Mammary epithelial cell (primary cell): ENCODE measurements at places on chromosomes 4 and X. TPM values are rescaled to one million over a fixed set of nuclear protein-coding genes. Genes with fewer than 3 reads are reported as not detected.

DNA sequence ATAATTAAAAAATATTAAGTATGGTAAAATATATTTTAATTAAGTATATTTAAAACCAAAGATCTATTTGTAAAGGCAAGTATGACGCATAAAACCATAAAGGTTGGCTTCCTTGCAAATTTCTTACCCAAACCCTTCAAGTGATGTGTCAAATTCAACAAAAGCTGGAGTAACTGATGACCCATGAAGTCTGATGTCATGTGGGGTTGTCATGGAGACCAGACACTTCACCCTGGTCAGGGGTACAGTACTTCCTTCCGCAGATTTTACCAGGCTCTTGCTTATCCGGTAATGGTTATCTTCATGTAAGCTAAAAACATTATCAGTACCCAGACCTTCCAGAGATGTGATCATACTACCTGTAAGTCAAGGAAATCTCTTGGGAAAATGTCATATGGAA, 170.1 kb downstream of the WDFY3 start:
- no peak for DNase-seq

- no peak for DNase-seq
Observed at GRCh38 chr4:106032851-106033286, 137.6 kb downstream of the NPNT start.

DNA sequence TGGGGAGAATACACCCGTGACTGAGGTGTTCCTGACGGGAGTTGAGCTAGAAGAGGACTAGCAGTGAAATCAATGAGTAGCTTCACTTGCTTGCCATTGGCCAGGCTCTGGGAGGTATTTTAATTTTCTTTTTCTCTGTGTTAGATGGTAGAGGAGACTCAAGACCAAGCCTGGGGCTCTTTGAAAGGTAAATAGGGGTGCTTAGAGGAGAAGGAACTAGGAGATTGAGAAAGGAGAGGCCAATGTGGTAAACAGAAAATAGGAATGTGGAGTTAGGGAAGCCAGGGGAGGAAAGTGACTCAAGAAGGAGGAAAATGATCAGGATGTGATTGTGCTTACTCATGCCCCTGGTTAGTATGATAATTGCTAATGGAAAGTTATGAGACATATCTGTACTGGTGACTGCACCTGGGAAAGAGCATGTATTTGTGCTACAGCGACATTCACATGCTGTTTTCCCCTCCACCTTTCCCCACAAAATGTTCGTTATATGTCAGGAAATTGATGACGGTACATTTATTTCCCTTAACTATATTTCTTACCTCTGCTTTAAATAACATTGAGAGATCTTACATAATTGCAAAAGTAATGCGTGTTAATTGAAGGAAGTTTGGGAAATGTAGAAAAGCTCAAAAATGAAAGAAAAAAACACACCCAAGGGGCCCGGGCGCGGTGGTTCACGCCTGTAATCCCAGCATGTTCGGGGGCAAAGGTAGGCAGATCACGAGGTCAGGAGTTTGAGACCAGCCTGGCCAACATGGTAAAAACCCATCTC, 16.9 kb upstream of the LRBA start:
- peak; percentile 73 for DNase-seq

DNA sequence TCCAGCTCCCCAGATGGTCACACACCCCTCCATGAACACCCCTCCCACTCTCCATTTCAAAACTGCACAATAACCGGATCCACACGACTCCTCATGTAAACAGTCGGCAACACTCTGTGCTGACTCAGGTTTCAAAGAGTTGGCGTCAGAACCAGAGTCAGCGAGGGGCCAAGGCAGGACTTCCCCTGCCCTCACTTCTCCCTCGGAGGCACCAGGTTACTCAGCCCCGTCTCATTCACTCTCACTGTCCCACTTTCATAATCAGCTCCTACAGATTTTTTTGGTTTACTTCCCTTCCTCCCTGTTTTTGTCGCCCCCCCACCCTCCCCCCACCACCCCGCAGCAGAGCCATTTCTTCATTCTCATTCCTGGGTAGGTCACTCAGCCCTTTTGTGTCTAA, 2.7 kb upstream of the TIMP1 start:
- no peak for DNase-seq

DNA sequence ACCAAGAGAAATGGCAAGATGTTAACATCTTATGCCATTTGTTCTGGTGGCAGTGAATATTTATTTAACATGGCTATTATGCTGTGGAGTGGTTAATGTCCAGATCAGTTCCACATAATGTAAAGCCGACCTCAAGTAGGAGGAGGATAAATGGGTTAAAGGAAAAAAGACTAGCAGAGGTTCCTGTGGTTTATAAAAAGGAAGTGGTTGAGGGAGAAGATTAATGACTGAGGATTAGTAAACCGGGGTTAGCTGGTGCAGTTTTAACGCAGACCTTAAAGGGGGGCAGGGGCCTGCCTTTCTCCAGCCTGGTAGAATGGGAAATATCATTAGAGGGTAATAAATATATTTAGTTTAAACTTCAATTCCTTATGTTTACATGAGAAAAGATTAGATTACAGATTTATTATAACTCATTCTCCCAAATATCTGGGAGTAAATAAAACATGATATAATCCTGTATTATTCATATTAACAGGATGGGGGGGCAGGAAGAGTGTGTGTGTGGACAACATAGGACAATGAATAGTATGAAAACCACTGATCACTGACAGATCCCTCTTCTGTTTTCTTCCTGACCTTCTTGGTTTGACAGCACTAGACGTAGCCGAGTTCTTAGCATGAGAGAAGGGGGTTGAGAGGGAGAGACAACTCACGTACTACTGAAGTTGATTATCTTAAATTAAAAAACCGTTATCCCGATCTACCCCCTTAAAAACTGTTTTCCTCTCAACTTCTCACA, 124.1 kb upstream of the LIMCH1 start:
- DNase-seq, result peak; percentile 6

Gene PCSK1N
- 3.3 TPM for polyA plus RNA-seq

Gene FRAS1
- 5.2 TPM for polyA plus RNA-seq

Gene PRR32
- not detected for polyA plus RNA-seq

Gene CXCL8
- 5.3 TPM for polyA plus RNA-seq

DNA sequence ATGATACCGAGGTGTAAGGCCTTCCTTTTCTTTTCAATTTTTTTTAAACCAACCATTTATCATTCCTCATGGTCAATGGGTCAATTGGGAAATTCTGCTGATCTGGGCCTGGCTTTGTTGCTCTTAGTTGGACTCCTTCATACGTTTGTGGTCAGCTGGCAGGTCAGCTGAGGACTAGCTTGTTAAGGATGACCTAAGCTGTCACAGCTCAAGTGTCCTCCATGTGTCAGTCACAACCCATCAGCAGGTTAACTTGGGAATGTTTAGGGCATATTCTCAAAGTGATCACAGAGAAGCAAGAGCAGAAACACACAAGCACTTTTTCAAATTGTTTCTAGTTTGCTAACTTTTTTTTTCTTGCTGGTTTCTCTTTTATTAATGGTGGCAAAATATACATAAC, 117.4 kb upstream of the MAB21L2 start:
- DNase-seq, result no peak

- no peak for DNase-seq
Observed at GRCh38 chr4:56272003-56272402, 115.3 kb downstream of the AASDH start.

DNA sequence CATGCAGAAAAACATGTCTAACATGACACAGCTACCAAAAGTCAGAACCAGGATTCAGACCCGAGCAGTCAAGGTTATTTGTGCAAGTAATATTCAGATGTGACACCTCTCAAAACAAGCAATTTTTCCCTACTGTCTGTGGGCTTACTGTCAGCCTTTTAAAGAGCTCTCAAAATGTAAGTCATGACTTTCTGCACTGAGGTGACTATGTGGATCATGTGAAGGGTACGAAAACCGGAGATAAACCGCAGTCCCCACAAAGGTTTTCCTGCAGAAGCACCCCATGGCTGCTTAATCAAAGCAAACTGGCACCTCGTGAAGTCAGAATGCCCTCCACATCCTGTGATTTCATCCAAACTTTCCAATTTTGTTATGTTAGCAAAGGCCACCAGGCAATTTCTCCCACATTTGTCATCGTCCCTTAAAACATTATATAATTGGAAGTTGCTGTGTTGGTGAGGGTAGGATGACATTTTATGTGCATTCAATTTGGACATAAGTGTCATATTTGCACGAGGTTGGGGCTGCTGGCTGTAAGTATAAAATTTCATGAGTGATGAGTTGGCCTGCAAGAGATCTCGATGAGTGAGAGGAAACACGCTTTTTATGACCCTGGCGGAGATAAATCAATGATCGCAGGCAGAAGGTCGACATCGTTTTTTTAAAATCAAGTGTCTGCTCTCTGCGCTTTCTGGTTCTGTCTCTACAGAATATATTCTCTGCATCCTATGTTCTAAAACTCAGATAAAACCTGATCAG, 161.2 kb downstream of the STK32B start:
- no peak for DNase-seq

Gene GRPEL1
- 60.2 TPM for polyA plus RNA-seq

DNA sequence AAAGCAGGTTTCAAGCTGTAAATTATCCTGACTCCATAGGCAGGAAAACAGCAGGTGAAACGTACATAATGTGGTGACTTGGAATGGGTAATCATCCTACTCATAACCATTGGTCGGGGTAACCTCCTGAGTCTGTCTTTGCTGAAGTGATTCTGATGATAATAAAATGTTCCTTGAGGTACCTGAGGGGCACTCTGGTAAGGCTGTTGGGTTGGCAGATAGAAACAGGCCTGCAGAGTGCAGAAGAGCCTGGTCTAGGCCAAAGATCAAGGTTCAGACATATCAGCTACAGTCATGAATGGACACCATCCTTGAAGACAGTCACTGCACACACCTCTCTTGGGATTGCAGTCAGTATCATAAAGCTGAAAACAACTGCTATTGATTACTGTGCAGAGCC, 174.7 kb upstream of the RPL34 start:
- DNase-seq, result no peak

Gene SLC6A14
- polyA plus RNA-seq, result 0.08 TPM

GRCh38 chr4:165677081-165677480, 196.0 kb upstream of the TLL1 start:
- DNase-seq, result no peak

- DNase-seq, result peak; percentile 2
Observed at GRCh38 chr4:102104278-102104677, 241.0 kb downstream of the SLC39A8 start.

- peak; percentile 98 for DNase-seq
Observed at GRCh38 chr4:182307746-182308145, 64.5 kb downstream of the TENM3 start.

- no peak for DNase-seq
Observed at GRCh38 chr4:79253924-79254323, 71.9 kb downstream of the NAA11 start.

GRCh38 chrX:110407910-110408545, 49.4 kb downstream of the RTL9 start:
- DNase-seq, result peak; percentile 63

DNA sequence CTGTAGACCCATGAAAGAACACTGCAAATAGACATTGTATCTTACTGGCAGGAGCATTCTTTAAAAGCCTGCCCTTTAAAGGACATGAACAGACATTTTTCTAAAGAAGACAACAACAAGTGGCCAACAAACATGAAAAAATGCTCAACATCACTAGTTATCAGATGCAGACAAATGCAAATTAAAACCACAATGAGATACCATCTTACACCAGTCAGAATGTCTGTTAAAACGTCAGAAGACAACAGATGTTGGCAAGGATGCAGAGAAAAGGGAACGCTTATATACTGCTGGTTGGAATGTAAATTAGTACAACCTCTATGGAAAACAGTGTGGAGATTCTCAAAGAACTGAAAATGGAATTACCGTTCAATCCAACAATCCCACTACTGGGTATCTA, 77.2 kb downstream of the ATP10D start:
- no peak for DNase-seq

Gene MAML3
- polyA plus RNA-seq, result 0.57 TPM

- DNase-seq, result no peak
Observed at GRCh38 chr4:8276358-8277240, 7.0 kb downstream of the HTRA3 start.

DNA sequence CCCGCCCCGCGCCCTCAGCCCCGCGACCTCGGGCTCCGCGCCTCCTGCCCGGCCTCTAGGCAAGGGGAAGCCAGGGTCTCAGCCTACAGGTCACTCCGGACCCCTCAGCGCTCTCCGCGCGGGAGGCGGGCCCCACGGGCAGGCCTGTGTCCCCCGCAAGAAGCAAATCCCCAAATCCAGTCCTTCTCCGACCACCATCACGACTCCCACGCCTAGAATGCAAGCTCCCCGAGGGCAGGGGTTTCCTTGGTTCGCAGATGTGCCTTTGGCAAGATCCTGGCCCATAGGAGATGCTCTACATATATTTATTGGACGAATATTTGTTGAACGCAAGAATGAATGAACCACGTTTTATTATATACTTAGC, 260 bp upstream of the CCDC149 start:
- no peak for DNase-seq

DNA sequence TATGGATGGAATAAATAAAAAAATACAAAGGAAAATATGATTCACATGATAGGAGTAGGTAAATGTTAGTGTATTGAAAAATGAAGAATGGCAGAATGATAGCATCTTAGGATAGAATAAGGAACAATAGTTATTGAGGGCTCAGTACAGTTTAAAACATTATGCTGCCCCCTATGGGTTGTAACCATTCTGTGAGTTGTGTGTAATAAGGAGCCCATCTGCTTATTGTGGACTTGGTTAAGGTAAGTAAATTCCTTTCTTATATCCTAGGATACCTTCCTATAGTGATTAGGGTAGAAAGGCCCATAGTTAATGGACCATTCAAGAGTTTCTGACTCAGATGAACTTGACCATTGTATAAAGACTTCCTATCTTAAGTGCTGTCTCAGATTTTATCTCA, 195.8 kb downstream of the PDHA2 start:
- DNase-seq, result peak; percentile 39

Gene RPA4
- 0.08 TPM for polyA plus RNA-seq

GRCh38 chr4:17523662-17524061, 8.7 kb downstream of the CLRN2 start:
- DNase-seq, result no peak

Gene DCAF4L1
- 0.07 TPM for polyA plus RNA-seq

- DNase-seq, result no peak
Observed at GRCh38 chr4:139902321-139903320, 237.0 kb downstream of the MGST2 start.

- DNase-seq, result no peak
Observed at GRCh38 chrX:154333837-154334271, 38.3 kb downstream of the TKTL1 start.
